ENCODE measurements at places on chromosomes 16 and 17.
A peak's percentile ranks its signal among the peaks of the same experiment; 100 is the strongest.

DNA sequence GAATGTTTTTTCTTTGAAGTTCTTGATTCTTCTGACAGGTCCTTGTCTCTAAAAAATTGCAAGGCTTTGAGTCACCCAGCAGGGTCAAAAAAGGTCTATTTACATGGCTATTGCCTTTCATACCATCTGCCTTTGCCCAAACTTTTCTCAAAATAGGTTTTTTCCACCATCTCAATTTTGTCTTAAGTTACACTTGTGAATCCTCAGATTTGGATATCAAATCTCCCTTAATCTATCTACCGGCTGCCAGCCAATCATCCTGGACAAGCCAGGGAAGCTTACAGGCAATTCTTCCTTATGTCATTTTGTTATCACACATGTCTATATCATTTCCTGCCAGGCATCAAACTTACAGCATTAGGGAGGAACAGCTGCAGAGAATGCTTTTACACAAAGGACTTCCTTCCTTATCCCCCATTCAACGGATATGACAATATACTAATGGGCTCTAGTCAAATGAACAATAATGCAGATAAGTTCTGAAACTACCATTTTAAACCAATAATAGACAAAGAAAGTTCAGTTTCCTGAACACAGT, 104.1 kb upstream of the CORO6 start:
- peak overlapping the region; percentile 36 for H3K4me3 ChIP-seq
- H3K27me3 ChIP-seq, result no peaks in the 10 kb centered on the region
- peaks cover 24% of the 10 kb centered on the region for H3K36me3 ChIP-seq

DNA sequence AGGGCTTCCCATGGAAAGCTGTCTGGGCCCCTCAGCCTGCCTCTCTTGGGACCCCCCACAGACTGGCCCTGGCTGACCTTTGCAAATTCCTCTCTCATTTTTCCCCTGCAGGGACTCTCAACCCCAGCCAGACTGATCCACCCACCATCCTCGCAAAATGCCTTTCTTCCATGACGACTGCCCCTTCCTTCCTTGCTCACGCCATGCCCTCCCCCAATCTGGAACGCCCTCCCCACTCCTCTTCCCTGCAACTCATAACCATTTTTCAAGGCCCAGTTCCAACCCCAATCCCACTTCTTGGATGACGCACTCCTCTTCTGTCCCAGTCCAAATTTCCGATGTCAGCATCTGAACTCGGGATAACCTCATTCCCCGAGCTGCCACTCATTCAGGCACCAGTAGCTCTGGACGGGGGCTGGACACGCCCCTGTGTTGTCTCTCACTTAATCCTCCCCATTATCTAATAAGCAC, 1.3 kb upstream of the DNAI2 start:
- H3K27ac ChIP-seq, result no peak overlapping the region
- no peaks in the 10 kb centered on the region for H3K36me3 ChIP-seq
- H3K4me3 ChIP-seq, result no peak overlapping the region
- peaks cover 18% of the 10 kb centered on the region for H3K27me3 ChIP-seq
- peaks cover 22% of the 10 kb centered on the region for H3K4me1 ChIP-seq

GRCh38 chr16:48383877-48384519, 1.2 kb downstream of the SIAH1 start:
- peak; percentile 73 for DNase-seq
- peak overlapping the region; percentile 91 for H3K27ac ChIP-seq
- no peaks in the 10 kb centered on the region for H3K27me3 ChIP-seq

GRCh38 chr16:70453892-70454221, 538 bp upstream of the FCSK start:
- H3K4me1 ChIP-seq, result peaks cover 14% of the 10 kb centered on the region
- no peaks in the 10 kb centered on the region for H3K36me3 ChIP-seq
- H3K27ac ChIP-seq, result peak overlapping the region; percentile 88

DNA sequence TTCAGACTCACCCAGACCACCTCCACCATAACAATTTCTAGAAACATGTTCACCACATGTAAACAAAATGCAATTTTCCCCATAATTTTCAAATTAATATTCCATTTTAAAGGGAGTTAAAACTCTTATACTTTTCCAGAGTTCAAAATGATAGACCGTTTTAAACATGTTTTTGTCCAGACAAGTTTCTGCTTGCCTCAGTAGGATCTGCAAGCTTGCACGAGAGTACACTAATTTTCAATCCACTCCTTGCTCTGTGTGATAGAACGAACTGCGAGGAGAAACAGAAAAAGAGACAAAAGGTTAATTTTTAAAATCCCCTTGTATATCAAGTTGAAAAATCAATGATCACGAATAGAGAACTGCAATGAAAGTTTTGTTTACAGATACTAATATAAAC, 7.1 kb downstream of the FAHD1 start:
- H3K27me3 ChIP-seq, result no peaks in the 10 kb centered on the region
- H3K27ac ChIP-seq, result no peak overlapping the region
- no peak for DNase-seq
- peaks cover 4% of the 10 kb centered on the region for H3K36me3 ChIP-seq

DNA sequence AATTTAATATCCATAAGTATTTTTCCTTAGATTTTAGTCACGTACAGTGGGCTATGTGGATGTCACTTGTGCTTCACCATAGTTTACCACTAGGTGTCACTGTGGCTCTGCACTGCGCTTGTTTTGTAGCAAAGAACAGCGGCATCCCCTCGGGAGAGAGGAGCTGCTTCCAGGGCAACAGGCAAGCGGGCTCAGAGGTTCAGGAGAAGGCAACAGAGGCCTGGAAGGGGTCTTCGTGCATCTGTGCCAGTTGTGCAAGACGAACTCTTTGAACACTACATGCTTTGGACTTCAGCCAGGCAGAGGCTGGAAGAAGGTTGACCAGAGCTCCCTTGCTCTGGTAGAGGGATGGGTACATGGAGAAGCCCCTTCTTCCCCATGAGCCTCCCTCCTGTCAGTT, 20.6 kb downstream of the CYB561 start:
- no peak overlapping the region for H3K27ac ChIP-seq
- H3K4me1 ChIP-seq, result peaks cover 40% of the 10 kb centered on the region
- peak; percentile 93 for DNase-seq
- H3K27me3 ChIP-seq, result peaks cover 2% of the 10 kb centered on the region

GRCh38 chr17:17140590-17140980, 65.5 kb downstream of the PLD6 start:
- peaks cover 27% of the 10 kb centered on the region for H3K36me3 ChIP-seq
- no peak overlapping the region for H3K4me3 ChIP-seq
- DNase-seq, result no peak
- no peaks in the 10 kb centered on the region for H3K27me3 ChIP-seq
- peaks cover 7% of the 10 kb centered on the region for H3K4me1 ChIP-seq
- H3K27ac ChIP-seq, result no peak overlapping the region

- H3K4me3 ChIP-seq, result no peak overlapping the region
- peaks cover 2% of the 10 kb centered on the region for H3K4me1 ChIP-seq
- no peaks in the 10 kb centered on the region for H3K27me3 ChIP-seq
- H3K27ac ChIP-seq, result no peak overlapping the region
- peaks cover 7% of the 10 kb centered on the region for H3K36me3 ChIP-seq
- DNase-seq, result no peak
Measured at GRCh38 chr16:4340443-4340842, 10.7 kb downstream of the PAM16 start.

GRCh38 chr16:2470603-2471015, 488 bp upstream of the NTN3 start:
- H3K4me1 ChIP-seq, result peaks cover 7% of the 10 kb centered on the region
- no peaks in the 10 kb centered on the region for H3K36me3 ChIP-seq
- H3K27me3 ChIP-seq, result peaks cover 28% of the 10 kb centered on the region
- H3K4me3 ChIP-seq, result no peak overlapping the region
- H3K27ac ChIP-seq, result no peak overlapping the region

GRCh38 chr16:85383836-85384832, 229.0 kb upstream of the GSE1 start:
- no peaks in the 10 kb centered on the region for H3K4me1 ChIP-seq
- no peaks in the 10 kb centered on the region for H3K36me3 ChIP-seq
- no peak overlapping the region for H3K27ac ChIP-seq

- H3K27ac ChIP-seq, result no peak overlapping the region
- H3K36me3 ChIP-seq, result no peaks in the 10 kb centered on the region
- H3K4me3 ChIP-seq, result no peak overlapping the region
Measured at GRCh38 chr17:58568044-58568799, 53.8 kb upstream of the MTMR4 start.

- peak; percentile 62 for DNase-seq
- H3K4me1 ChIP-seq, result peaks cover 36% of the 10 kb centered on the region
- H3K27me3 ChIP-seq, result no peaks in the 10 kb centered on the region
Measured at GRCh38 chr16:30697264-30698138, 1.5 kb upstream of the SRCAP start.

DNA sequence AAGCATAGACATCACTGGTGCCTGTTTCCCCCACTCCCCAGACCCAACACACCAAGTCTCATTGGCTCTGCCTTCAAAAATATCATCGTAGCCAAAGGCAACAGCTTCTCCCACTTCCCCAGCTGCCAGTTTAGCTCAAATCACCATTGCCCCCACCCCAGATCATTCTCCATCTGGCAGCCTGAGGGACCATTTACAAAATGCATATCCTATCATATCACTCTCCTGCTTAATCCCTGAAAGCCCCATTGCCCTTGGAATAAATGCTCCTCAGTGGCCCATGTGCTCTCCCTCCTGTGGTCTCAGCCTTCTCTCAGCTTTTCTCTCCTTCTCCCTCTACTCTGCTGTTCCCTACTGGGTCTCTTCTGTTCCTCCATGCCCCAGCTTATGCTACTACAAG, 68.3 kb downstream of the CACNG3 start:
- no peaks in the 10 kb centered on the region for H3K36me3 ChIP-seq
- no peak overlapping the region for H3K27ac ChIP-seq

Data from activated CD4-positive, alpha-beta T cell treated with anti-CD3 and anti-CD28 coated beads, Interleukin-2, amount 10 ng/mL, durations not matched to agents 24 days and 14 days (primary cell).